ENCODE measurements at places on chromosomes 5 and 9. TPM values are rescaled to one million over a fixed set of nuclear protein-coding genes. Genes with fewer than 3 reads are reported as not detected.

DNA sequence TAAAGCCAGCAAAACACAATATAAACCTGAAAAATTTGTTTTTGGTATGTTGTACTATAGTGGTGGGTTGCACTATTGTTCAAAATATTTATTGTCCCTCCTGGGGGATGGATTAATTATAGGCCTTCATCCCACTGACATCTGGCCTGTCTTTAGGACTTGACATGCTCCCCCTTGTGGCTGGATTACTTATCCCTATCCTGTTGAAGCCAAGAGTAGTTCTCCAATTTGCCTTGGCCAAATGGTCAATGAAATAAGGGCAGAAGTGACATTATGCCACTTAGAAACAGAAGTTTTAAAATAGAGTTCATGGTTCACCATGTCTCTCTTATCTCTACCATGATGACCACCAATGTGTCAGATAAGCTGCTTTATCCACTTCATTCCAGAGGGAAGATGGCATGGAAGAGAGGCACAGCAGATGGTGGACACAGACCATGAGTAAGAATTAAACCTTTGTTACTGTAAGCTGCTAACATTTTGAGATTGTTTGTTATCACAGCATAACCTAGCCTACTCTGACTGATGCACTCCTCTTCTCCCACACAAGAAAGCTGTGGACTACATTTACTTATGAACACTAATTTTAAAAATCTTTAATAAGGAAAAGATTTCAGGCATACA lies 29.2 kb upstream of the ARHGEF28 start:
- H3K4me3 ChIP-seq, result no peak overlapping the region
- H3K4me1 ChIP-seq, result no peaks in the 10 kb centered on the region
- H3K27ac ChIP-seq, result no peak overlapping the region
- DNase-seq, result no peak
- no peaks in the 10 kb centered on the region for H3K36me3 ChIP-seq
- no peaks in the 10 kb centered on the region for H3K27me3 ChIP-seq

- no peak overlapping the region for H3K27ac ChIP-seq
- DNase-seq, result no peak
- H3K27me3 ChIP-seq, result no peaks in the 10 kb centered on the region
Observed at GRCh38 chr5:60883229-60883628, 39.2 kb upstream of the ELOVL7 start.

DNA sequence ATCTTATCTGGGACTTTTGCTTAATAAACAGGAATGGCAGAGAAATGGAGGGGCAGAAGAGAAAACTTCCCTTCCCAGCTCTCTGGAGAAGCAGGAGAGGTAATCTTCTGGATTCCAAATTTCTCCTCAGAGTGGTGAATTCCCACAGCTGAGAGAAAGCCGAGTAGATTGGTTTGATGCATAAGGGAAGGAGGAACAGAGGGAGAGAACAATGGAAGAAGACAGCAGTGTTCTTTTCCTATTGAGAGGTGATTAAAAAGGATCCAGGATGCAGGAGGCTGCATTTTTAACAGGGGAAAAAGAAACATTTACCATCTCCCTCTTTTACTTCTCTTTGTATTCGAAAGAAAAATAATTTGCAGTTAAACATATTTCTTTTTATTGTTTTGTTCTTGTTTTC lies 13.1 kb downstream of the SH3RF2 start:
- H3K27ac ChIP-seq, result no peak overlapping the region
- no peaks in the 10 kb centered on the region for H3K27me3 ChIP-seq
- H3K36me3 ChIP-seq, result no peaks in the 10 kb centered on the region
- no peak overlapping the region for H3K4me3 ChIP-seq
- DNase-seq, result no peak
- H3K4me1 ChIP-seq, result no peaks in the 10 kb centered on the region

- peaks cover 4% of the 10 kb centered on the region for H3K4me1 ChIP-seq
- DNase-seq, result no peak
- no peak overlapping the region for H3K27ac ChIP-seq
- no peaks in the 10 kb centered on the region for H3K27me3 ChIP-seq
Observed at GRCh38 chr5:157273131-157273556, 7.2 kb downstream of the CYFIP2 start.

- no peaks in the 10 kb centered on the region for H3K27me3 ChIP-seq
- DNase-seq, result peak; percentile 84
- H3K36me3 ChIP-seq, result no peaks in the 10 kb centered on the region
- H3K4me1 ChIP-seq, result peaks cover 33% of the 10 kb centered on the region
Observed at GRCh38 chr9:83707518-83707767, 315 bp downstream of the UBQLN1 start.

- no peak overlapping the region for H3K4me3 ChIP-seq
- no peak for DNase-seq
- peaks cover 36% of the 10 kb centered on the region for H3K36me3 ChIP-seq
Observed at GRCh38 chr9:122986010-122986409, 45.2 kb downstream of the RABGAP1 start.

- H3K4me3 ChIP-seq, result no peak overlapping the region
- no peaks in the 10 kb centered on the region for H3K4me1 ChIP-seq
- no peaks in the 10 kb centered on the region for H3K27me3 ChIP-seq
- DNase-seq, result no peak
Observed at GRCh38 chr9:10774051-10774450, 161.2 kb upstream of the PTPRD start.

- no peaks in the 10 kb centered on the region for H3K36me3 ChIP-seq
- H3K4me3 ChIP-seq, result no peak overlapping the region
- H3K27me3 ChIP-seq, result peaks cover 4% of the 10 kb centered on the region
- H3K27ac ChIP-seq, result no peak overlapping the region
Observed at GRCh38 chr5:75933489-75933888, 149.7 kb upstream of the SV2C start.

- no peaks in the 10 kb centered on the region for H3K4me1 ChIP-seq
- no peaks in the 10 kb centered on the region for H3K36me3 ChIP-seq
- no peaks in the 10 kb centered on the region for H3K27me3 ChIP-seq
- H3K4me3 ChIP-seq, result no peak overlapping the region
Observed at GRCh38 chr9:75636427-75637045, 253.9 kb upstream of the PCSK5 start.

GRCh38 chr5:53109056-53109442 lies 508 bp downstream of the MOCS2 start:
- H3K4me1 ChIP-seq, result peaks cover 24% of the 10 kb centered on the region
- no peak for DNase-seq
- no peaks in the 10 kb centered on the region for H3K27me3 ChIP-seq
- peak overlapping the region; percentile 59 for H3K4me3 ChIP-seq

DNA sequence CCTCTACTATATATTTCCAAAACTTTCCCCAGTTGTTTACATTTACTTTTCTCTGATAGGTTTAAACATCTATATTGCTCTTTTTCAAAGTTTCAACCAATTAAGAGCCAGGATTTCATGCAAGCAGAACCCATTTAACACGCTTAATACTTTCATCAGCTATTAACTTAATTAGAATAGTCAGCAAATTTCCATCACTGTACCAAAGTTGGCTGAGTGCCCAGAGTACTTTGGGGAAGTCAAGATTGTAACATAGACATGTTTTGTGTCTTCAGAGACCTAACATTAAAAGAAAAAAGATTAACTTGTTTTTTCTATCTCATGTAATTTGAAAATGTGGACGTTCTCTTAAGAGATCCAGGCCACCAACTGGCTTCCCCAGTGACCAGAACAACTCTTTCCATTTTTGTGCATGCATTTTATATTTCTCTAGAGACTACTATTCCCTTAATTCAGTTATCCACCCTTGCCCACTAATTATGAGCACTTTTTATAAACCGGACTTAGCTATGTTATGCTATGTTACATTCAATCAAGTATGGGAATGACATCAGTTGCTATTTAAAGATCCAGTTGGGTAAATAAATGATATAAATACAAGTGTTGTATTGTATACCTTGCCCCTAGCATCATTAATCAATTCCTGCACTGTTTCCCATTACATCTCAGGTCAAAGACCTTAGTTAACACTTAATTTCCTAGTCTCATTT lies 478.1 kb upstream of the NMUR2 start:
- no peak overlapping the region for H3K27ac ChIP-seq
- H3K4me3 ChIP-seq, result no peak overlapping the region
- H3K4me1 ChIP-seq, result no peaks in the 10 kb centered on the region
- DNase-seq, result no peak

GRCh38 chr5:39780347-39780746 lies 355.6 kb upstream of the DAB2 start:
- no peaks in the 10 kb centered on the region for H3K36me3 ChIP-seq
- no peak for DNase-seq
- H3K27me3 ChIP-seq, result no peaks in the 10 kb centered on the region
- H3K4me3 ChIP-seq, result no peak overlapping the region
- H3K27ac ChIP-seq, result no peak overlapping the region
- H3K4me1 ChIP-seq, result no peaks in the 10 kb centered on the region

- peak; percentile 14 for DNase-seq
- no peaks in the 10 kb centered on the region for H3K4me1 ChIP-seq
- H3K27me3 ChIP-seq, result no peaks in the 10 kb centered on the region
- H3K36me3 ChIP-seq, result no peaks in the 10 kb centered on the region
Observed at GRCh38 chr9:85741095-85741874, 469 bp downstream of the AGTPBP1 start.

DNA sequence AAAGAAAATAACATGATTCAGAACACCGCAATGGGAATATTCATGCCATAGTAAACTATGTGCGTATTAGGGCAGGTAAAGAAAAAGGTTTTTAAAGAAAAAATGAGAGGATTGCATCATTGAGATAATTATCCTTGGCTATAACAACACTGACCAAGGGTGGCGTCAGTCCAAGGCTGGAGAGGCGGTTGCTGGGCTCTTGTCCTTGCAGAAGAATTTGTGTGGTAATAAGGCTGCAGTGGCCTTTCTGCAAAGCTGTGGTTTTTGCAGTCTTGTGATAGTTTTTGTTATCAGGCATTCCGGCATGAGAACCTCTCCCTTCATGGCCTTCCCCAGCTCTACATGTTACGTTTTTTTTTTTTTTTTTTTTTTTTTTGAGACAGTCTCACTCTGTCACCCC lies 14.0 kb downstream of the BOD1 start:
- peak; percentile 92 for DNase-seq
- H3K27ac ChIP-seq, result peak overlapping the region; percentile 9
- no peaks in the 10 kb centered on the region for H3K27me3 ChIP-seq

- DNase-seq, result no peak
- H3K27me3 ChIP-seq, result no peaks in the 10 kb centered on the region
- H3K4me1 ChIP-seq, result peaks cover 17% of the 10 kb centered on the region
- H3K36me3 ChIP-seq, result peaks cover 11% of the 10 kb centered on the region
Observed at GRCh38 chr9:136110082-136111061, 8.3 kb downstream of the TMEM250 start.

GRCh38 chr9:107213561-107214028 lies 69.5 kb upstream of the RAD23B start:
- no peaks in the 10 kb centered on the region for H3K27me3 ChIP-seq
- H3K4me3 ChIP-seq, result no peak overlapping the region
- H3K4me1 ChIP-seq, result no peaks in the 10 kb centered on the region
- DNase-seq, result no peak
- H3K36me3 ChIP-seq, result no peaks in the 10 kb centered on the region

GRCh38 chr9:129235931-129236331 lies 57.9 kb upstream of the IER5L start:
- H3K4me3 ChIP-seq, result no peak overlapping the region
- H3K4me1 ChIP-seq, result peaks cover 8% of the 10 kb centered on the region
- H3K36me3 ChIP-seq, result no peaks in the 10 kb centered on the region
- H3K27me3 ChIP-seq, result no peaks in the 10 kb centered on the region
- DNase-seq, result no peak

GRCh38 chr9:75852746-75853145 lies 37.7 kb upstream of the PCSK5 start:
- H3K27me3 ChIP-seq, result no peaks in the 10 kb centered on the region
- H3K36me3 ChIP-seq, result no peaks in the 10 kb centered on the region
- no peak overlapping the region for H3K4me3 ChIP-seq
- no peak overlapping the region for H3K27ac ChIP-seq

- H3K36me3 ChIP-seq, result peaks cover 7% of the 10 kb centered on the region
- DNase-seq, result peak; percentile 37
- H3K4me1 ChIP-seq, result peaks cover 9% of the 10 kb centered on the region
- H3K27ac ChIP-seq, result peak overlapping the region; percentile 85
Observed at GRCh38 chr9:83956086-83956435, 24.0 kb downstream of the HNRNPK start.

- H3K27me3 ChIP-seq, result no peaks in the 10 kb centered on the region
- DNase-seq, result no peak
- no peak overlapping the region for H3K27ac ChIP-seq
- no peak overlapping the region for H3K4me3 ChIP-seq
Observed at GRCh38 chr9:87122947-87123685, 175.8 kb upstream of the GAS1 start.

DNA sequence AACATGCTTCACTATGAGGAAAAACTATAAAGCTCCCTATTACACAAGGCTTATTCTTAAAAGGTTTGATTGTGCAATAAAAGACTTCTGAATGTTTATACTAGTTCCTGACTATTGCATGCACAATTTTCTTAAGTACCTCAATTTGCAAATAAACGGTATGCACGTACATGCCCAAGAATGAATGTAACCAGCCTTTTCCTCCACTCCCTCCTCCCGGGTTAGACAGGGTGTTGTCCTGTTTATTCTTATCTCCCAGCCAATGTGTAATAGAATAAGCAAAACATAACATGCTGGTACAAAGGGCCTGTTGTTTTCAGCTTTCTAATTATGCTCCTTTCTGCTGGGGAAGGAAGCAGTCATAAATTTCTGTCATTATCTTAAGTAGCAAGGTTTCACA lies 79.1 kb downstream of the AOPEP start:
- no peaks in the 10 kb centered on the region for H3K36me3 ChIP-seq
- no peaks in the 10 kb centered on the region for H3K4me1 ChIP-seq
- H3K27ac ChIP-seq, result no peak overlapping the region
- H3K27me3 ChIP-seq, result no peaks in the 10 kb centered on the region
- no peak for DNase-seq

DNA sequence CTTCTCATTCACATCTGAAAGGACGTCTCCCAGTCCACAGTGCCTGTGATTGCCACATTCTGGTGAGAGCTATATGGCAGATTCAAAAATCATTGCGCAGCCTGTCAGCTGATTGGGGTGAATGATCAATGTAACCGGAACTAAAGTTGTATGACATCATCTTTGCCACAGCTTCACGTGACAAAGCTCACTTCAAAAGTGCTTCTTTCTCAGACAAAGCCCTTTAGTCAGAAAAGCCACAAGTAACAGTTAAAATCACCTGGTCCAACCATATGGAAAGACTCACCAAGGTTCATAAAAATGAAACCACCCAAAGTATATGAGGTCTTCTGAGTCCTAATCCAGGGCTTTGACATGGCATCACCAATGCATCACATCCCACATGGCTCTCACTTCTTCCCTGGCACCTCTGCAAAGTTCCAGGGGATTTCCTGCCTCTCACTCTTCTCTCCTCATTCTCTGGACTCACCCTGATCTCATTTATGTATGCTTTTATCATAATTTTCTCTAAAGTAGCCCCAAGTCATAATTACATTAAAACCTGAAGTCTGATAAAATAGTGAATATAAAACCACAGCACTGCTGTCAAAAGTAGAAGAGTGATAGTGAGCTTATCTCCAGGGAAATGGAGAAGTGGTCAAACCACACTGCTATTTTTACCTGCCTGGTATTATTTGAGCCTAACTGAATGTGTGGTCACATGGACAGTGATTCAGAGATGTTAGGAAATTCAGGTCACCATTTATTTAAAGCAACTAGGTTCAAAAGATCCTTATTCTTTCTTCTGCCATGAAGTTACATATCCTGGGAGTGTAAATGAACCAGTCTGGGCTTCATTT lies 193.1 kb upstream of the PTGER4 start:
- H3K36me3 ChIP-seq, result no peaks in the 10 kb centered on the region
- no peaks in the 10 kb centered on the region for H3K27me3 ChIP-seq
- H3K4me3 ChIP-seq, result no peak overlapping the region
- peak; percentile 21 for DNase-seq

SPATA24 gene
- total RNA-seq, result 4.6 TPM

AGXT2 gene
- not detected for total RNA-seq

TRMT10B gene
- 8.7 TPM for total RNA-seq

F2RL1 gene
- total RNA-seq, result 2.0 TPM

MUSK gene
- not detected for total RNA-seq

FAM153A gene
- total RNA-seq, result 1.9 TPM

TEK gene
- total RNA-seq, result 21.6 TPM

RCL1 gene
- 16.9 TPM for total RNA-seq

ADGRD2 gene
- total RNA-seq, result not detected

GNA14 gene
- total RNA-seq, result 6.3 TPM

DBH gene
- total RNA-seq, result 94.0 TPM

SLC46A2 gene
- total RNA-seq, result 0.55 TPM

IL31RA gene
- total RNA-seq, result not detected
